Cardiac muscle cell (in vitro differentiated cells and primary cell): ENCODE measurements at places on chromosomes 7 and 10. TPM values are rescaled to one million over a fixed set of nuclear protein-coding genes. Genes with fewer than 3 reads are reported as not detected.

DNA sequence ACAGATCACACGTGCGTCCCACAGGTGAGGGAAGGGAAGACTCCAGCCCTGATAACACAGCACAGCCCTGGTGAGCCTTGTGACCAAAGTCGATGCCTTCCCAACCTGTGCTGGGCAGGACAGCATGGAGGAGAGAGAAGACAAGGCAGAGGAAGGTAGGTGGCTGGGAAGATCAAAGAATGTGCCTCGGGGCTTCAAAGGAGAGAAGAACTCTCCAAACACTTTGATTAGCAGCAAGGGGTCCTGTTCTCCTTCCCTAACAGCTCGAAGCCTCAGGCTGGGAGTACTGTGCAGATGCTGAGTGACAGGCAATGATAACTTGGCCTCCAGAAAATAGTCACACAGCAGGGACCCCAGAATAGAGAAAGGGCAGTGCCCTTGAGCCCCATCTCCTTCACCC, 288.5 kb downstream of the TCERG1L start:
- no peak for DNase-seq

DNA sequence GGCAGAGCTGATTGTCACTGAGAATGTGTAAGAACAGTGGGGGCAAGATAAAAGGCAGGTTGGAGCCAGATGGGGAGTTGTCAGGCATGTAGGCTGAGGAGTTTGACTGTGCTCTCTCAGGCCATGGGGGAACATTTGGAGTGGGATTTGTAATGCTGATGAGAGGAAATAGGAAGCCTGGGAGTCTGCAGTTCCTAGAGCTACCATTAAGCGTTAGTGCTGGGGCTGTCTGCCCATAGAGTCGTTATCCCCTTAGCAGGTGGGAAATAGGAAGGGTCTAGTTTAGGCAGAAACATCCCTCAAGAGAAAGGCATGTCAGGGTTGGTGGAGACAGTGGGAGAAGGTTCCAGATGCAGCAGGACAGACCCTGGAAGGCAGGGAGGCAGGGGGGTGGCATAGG, 75.5 kb downstream of the RPS24 start:
- DNase-seq, result no peak

DNA sequence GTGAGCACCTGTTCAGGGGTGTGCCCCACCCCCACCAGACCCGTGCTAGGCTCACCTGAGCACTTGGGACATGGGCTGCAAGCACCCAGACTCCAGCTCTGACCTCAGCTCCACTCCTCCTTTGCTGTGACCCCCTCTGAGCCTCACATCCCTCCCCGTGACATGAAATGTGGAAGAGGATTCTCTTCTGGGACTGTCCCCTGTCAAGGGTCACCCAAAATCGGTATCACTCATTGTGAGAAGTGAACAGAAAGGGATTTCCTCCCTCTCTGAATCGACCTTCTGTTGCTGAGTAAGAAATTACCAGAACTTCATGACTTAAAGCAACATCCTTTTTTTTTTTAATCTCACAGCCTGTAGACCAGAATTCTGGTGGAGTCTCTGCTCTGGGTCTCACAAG, 6.2 kb upstream of the CHST15 start:
- no peak for DNase-seq

GRCh38 chr10:125557801-125558505, 125.0 kb downstream of the TEX36 start:
- DNase-seq, result no peak

- no peak for DNase-seq
Measured at GRCh38 chr7:36092221-36092771, 60.8 kb upstream of the EEPD1 start.

DNA sequence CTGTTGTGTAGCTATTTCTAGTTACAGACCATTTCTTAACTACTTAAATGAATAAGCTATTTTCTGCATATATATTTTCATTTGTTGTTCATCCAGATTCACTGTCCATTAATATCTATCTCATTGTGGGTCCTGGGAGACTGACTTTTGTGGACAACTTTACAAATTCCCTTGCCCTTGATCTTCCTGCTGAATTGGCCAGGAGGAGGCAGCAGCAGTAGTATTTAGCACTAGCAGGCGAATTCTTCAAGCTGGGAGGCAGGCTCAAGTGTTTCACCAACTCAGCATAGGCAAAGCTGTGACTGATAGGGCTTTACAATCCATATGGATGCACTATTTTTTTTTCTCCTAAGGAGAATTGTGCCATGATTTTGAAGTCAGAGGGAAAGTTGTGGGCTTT, 461.0 kb upstream of the NRG3 start:
- no peak for DNase-seq

DNA sequence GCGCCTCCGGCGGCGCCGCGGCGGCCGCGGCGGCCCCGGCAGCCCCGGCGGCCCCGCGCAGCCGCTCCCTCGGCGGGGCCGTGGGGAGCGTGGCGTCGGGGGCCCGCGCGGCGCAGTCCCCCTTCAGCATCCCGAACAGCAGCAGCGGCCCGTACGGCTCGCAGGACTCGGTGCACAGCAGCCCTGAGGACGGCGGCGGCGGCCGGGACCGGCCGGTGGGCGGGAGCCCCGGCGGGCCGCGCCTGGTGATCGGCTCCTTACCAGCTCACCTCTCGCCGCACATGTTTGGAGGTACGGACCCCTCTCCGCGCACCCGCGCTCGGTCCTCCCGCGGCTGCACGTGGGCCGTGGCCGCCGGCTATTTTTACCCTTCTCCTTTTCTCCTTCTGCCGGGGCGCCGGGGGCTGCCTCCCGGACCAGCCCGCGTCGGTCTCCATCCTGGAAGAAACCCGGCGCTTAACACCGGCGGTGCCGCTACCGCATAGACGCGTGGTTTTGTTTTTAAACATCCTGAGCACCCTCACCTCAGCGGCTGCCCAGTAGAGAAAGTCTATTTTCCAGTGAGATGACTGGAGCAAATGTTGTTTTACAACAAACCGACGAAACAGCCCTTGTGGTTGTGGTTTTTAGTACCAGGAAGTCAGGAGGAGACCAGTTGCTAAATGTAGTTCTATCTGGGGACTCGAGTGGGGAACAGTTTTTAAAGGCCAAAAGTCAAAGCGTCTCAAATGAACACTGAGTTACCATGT, 1.3 kb downstream of the ZNRF2 start:
- DNase-seq, result peak; percentile 35

Gene FAM24B
- 1.8 TPM in 1 of 2 replicates, not detected in the other for total RNA-seq

Gene PALD1
- total RNA-seq, result 11.1 and 19.1 TPM in 2 replicates

Gene CPED1
- 0.95 and 3.2 TPM in 2 replicates for total RNA-seq

Gene CLCN1
- 0.11 TPM in 1 of 2 replicates, not detected in the other for total RNA-seq

Gene HTRA1
- 139 and 154 TPM in 2 replicates for total RNA-seq

Gene DRGX
- total RNA-seq, result not detected in 2 replicates
